ENCODE measurements at places on chromosomes 7 and 10.

DNA sequence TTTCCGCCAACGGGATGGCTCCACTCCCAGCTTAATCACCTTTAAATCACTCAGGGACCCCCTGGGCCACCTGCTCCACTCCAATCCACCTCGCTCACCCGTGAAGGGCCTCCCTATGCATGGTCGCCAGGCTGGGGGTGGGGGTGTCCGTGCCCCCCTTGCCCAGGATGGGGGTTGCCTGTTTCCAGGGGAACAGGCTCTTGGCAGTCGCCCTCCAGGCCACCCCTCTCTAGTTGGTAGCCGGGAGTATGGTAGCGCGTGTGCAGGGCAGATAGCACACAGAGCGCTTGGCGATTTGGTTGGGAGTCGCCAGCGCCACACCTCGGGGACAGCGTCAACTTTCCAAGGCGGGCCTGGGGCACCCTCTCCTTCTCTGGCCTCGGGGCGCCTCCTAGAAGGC is 134.9 kb upstream of the ZNF92 start:
- DNase-seq = no peak

DNA sequence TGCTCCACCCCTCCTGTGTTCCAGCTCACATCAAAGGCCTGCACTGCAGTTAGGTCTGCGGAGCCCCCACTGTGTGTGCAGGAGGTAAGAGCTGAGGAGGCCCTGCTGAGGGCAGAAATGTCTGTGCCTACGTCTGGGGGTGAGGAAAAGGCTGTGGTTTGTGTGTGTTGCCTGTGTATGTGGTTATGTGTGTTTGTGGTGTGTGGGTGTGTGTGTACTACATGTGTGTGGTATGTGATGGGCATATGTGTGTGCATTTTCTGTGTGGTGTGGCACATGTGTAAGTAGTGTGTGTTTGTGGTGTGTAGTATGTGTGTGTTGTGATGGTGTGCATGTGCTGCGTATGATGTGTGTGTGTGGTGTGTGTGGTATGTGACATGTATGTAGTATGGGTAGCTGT is 36.2 kb downstream of the ANXA8 start:
- DNase-seq = no peak

DNA sequence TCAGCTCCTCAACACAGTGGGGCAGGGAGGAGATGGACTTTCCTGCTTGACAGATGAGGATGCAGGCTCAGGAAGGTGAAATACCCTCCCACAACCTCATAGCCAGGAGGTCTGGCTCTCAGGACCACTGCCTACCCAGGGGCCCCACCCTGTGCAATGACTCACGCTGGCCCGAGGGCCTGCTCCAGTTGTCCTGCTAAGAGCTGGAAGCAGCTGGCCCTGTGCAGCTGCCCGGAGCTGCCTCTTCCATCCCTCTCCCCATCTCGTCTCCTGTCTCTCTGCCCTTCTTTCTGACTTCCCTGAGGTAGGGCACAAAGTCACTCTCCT is 123.9 kb downstream of the ZMIZ1 start:
- no peak for DNase-seq

DNA sequence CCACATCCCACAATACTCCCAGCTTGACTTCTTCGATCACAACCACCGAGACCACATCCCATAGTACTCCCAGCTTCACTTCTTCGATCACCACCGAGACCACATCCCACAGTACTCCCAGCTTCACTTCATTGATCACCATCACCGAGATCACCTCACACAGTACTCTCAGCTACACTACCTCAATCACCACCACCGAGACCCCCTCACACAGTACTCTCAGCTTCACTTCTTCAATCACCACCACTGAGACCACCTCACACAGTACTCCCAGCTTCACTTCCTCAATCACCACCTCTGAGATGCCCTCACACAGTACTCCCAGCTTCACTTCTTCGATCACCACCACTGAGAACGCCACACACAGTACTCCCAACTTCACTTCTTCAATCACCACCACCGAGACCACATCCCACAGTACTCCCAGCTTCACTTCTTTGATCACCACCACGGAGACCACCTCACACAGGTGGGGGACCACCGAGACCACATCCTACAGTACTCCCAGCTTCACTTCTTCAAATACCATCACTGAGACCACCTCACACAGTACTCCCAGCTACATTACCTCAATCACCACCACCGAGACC is 8.6 kb downstream of the MUC3A start:
- DNase-seq = no peak

GRCh38 chr7:51079494-51079893 is 237.1 kb downstream of the COBL start:
- no peak for DNase-seq

DNA sequence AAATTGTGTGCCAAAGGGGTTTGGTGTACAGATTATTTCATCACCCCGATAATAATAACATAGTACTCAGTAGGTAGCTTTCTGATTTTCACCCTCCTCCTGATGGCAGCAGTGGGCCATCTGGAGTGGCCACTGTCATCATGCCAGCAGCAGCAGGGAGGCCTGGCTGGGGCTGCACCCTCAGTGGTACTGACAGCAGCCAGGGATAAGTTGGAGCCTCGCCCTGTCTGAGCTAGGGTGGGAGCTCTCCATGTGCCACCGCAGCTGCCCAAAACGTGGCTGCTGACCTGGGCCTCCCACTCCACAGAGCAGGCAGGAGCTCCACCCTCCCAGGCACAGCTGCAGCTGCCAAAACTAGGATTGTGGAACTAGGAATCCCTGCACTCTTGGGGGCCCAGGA is 700.8 kb upstream of the KCND2 start:
- DNase-seq = no peak

DNA sequence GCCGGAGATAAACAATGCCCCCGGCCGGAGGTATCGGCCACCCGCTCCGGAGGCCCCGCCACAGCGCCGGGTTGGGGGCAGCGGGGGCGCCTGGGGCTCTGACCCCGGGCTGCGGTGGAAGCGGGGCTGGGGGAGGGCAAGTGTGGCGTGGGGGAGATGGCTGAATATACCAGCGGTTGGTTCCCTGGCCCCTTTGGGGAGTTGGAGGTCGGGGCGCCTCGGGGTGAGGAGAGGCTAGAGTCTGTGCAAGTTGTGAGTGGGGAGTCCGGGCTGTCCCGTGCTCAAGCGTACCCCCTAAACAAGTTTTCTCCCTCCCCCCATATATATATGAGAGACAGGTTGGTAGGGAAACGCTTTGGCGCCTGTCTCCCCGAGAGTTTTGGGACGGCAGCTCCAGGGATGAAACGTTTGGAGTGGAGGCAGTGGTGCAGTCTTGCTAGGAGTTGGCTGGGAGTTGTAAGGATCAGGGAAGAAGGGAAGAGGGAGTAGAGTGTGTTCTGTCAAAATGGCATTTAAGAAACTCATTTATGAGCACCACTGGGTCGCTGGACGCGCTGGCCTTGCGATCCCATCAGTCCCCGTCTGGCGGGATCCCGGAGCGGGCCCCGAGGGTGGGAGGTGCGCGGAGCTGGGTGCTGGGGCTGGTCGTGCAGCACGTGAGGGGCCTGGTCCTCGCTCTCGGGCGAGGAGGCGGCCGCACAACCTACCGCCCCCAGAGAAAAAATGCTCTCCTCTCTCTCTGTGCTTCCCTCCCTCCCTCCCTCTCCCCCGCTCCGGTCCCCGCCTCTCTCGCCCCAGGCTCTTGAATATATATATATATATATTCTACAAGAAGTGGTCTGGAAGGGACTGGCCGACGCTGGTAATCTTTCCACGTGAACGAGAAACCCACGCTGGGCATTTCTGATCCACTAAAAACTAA is 1.1 kb downstream of the TET1 start:
- peak; percentile 23 for DNase-seq

- DNase-seq = no peak
Observed at GRCh38 chr7:83289419-83289993, 126.8 kb upstream of the PCLO start.

GRCh38 chr7:35536396-35536826 is 158.5 kb downstream of the HERPUD2 start:
- no peak for DNase-seq

DNA sequence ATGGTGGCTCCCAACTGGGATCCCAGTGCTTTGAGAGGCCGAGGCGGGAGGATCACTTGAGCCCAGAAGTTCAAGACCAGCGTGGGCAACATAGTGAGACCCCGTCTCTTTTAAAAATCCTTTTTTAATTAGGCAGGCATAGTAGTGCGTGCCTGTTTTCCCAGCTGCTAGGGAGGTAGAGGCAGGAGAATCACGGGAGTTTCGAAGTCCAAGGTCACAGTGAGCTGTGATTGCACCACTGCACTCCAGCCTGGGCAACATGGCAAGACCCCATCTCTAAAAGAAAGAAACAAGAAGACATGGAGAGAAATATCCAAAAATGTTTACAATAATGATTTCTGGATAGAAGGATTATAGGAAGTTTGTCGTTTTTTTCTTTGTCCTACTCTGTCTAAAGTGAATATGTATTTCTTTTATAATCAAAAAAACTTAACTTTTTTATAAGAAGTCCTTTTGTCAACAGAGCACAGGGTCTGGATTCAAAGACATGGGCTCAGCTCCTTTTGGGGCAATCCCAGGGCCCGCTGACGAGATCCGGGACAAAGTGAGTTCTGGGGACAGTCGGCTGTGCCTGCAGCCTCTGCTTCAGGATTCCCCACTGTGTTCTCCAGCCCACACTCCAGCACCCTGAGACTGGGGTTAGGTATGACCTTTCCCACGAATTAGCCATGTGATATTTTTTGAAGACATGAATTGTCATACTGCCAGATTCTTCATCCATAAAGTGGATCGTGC is 45.6 kb downstream of the PDGFA start:
- no peak for DNase-seq

DNA sequence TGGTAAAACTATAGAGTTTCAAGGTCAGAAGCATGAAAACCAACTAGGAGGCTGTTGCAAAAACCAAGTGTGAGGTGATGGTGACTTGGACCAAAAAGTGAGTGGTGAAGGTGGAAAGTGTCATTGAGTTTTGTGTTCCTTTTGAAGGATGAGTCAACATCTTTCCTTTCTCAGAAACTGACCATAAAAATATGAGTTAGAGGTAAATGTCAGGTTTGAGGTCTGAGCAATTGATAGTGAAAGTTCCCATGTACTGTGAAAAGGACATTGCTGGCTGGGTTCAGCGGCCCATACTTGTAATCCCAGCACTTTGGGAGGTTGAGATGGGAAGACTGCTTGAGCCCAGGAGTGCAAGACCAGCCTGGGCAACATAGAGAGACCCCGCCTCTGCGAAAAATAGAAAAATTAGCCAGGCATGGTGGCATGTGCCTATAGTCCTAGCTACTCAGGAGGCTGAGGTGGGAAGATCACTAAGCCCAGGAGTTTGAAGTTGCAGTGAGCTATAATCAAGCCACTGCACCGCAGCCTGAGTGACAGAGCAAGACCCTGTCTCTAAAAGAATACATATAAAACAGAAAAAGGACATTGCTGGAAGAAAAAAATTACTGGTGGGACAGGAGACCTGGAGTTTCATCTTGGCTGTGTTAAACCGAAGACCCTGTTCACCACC is 89.3 kb upstream of the ARID5B start:
- DNase-seq = no peak

DNA sequence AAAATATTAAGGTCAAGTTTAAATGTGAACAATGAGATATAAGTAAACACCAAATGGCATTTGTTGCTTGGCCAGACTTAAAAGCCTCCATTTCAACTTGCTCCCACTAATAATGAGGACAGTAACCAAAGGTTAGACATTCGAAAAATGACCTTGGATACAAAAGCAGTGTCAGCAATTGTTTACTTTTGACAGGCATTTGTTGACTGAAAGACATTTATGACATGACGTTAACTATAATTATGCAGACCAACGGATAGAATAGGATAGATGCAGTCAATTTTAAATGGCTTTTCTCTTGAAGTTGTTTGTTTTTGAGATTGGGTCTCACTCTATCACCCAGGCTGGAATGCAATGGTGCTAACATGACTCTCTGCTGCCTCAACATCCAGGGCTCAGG is 6.3 kb upstream of the WNT16 start:
- DNase-seq = no peak

- DNase-seq = no peak
Observed at GRCh38 chr7:111483078-111483477, 79.2 kb downstream of the IMMP2L start.

DNA sequence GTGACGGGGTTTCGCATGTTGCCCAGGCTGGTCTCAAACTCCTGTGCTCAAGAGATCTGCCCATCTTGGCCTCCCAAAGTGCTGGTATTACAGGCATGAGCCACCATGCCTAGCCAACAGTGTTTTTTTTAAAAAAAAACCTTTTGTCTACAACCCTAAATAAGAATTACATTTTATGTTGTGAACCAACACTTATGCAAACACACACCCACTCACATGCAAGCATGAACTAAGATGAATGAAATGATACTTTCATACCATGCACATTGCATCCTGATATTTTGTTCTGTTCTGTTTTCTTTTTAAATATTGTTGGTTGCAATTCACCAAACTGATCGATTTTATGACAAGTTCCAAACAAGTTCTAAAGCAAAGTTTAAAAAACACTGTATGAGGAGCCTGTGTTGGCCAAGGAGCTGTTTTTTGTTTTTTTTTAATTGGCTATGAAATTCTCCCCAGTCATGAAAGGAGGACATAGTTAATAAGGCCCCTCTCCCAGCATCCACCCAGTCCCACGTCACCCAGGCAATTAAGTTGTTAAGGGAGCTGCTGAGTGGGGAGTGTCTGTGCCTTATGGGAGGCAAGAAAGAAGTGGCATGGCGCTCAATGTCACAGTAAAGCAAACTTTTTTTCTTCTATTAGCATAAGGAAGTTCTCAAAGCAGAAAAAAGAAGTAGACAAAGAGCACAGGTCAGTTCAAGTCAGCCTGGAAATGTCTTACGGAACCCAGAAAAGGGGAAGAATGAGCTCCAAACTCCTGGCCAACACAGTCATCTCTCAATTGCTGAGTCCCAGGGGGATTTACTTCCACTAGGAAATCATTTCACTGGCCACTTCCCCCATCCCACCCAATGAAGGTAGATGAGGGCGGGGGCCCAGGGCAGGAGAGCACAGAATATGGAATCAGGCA is 50.1 kb downstream of the NOD1 start:
- no peak for DNase-seq

DNA sequence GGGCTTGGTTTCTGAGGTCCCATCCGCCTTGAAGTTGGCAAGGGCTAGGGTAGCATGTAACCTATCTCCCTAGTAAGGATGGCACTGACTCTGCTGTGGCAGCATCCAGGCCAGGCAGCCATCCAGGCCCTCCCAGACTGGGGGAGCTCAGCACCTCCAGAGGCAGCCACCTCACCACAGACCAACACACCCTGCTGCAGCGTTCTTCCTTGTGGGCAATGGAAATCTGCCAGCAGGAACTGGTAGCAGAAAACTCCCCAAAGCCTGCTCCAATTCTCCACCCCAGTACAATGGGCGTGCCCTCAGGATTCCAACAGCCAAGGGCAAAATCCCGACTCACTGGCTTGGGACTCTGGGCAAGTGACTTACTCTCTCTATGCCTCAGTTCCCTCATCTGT is 27.5 kb downstream of the DLG5 start:
- DNase-seq = no peak
